CD4-positive, alpha-beta memory T cell (primary cell): ENCODE measurements at places on chromosomes 6 and 20. TPM values are rescaled to one million over a fixed set of nuclear protein-coding genes. Genes with fewer than 3 reads are reported as not detected.

DNA sequence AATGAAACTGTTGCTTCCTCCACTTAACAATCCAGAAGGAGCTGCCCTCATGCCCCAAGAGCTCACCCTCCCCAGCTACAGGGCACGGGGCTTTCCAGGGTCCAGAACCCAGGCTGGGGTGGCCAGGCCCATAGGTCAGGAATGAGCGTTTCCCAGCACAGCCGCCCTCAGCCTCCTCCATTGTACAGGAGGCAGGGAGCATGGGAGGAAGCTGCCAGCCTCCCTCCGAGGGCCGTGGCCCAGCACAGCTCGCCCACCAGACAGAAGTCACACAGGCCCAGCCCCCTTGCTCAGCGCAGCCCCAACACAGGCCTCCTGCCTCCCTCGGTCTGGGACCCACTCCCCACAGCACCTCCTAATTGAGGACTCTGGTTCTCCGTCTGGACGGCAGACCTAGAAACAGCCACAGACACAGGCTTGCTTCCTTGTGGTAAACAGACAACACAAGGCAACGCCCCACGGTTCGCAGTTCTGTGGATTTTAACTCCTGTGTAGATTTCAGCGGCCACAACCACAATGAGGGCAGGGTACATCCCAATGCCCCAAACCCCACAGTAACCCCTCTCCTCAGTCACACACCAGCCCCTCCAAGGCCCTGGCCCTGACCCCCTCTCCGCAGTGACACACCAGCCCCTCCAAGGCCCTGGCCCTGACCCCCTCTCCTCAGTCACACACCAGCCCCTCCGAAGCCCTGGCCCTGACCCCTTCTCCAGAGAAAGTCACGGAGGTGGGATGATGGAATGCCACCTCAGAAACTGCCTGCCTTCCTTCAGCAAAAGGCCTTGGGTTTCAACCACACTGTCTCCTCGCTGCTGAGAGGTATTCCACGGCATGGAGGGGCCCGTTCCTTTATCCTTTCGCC lies 173.5 kb downstream of the DLL1 start:
- no peaks in the 10 kb centered on the region for H3K36me3 ChIP-seq
- DNase-seq, result no peak
- H3K4me1 ChIP-seq, result no peaks in the 10 kb centered on the region
- H3K4me3 ChIP-seq, result no peak overlapping the region

BHLHE23 gene
- total RNA-seq, result not detected

GRCh38 chr6:97009781-97010492 lies 85.4 kb downstream of the KLHL32 start:
- no peak for DNase-seq
- no peak overlapping the region for H3K4me3 ChIP-seq
- no peaks in the 10 kb centered on the region for H3K4me1 ChIP-seq
- no peaks in the 10 kb centered on the region for H3K36me3 ChIP-seq
- H3K27ac ChIP-seq, result no peak overlapping the region

MPC1 gene
- total RNA-seq, result 34.7 TPM

DNA sequence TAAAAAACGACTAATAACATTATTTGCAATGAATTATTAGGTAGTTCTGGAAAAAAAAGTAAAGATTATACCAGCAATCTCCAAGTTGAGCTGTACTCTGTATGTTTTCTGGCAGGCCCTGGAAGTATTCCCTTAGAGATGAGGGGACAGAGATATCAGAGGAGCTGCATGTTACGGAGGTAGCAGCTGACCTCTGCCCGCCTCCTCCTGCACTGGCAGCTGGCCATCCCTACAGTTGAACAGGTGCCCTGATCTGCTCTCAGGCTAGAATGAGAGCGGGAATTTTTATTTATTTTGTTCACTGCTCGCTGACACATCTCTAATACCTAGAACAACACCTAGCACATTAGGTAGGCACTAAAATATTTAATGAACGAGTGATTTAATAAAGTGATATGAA lies 23.1 kb downstream of the FBXL4 start:
- DNase-seq, result no peak
- H3K27ac ChIP-seq, result no peak overlapping the region
- H3K4me1 ChIP-seq, result no peaks in the 10 kb centered on the region
- H3K36me3 ChIP-seq, result peaks cover 12% of the 10 kb centered on the region
- H3K4me3 ChIP-seq, result no peak overlapping the region

GRCh38 chr20:51460569-51461265 lies 81.8 kb downstream of the NFATC2 start:
- no peak overlapping the region for H3K4me3 ChIP-seq
- peaks cover 31% of the 10 kb centered on the region for H3K4me1 ChIP-seq
- no peak for DNase-seq
- H3K27ac ChIP-seq, result no peak overlapping the region
